ENCODE measurements at places on chromosomes 13 and 19.

DNA sequence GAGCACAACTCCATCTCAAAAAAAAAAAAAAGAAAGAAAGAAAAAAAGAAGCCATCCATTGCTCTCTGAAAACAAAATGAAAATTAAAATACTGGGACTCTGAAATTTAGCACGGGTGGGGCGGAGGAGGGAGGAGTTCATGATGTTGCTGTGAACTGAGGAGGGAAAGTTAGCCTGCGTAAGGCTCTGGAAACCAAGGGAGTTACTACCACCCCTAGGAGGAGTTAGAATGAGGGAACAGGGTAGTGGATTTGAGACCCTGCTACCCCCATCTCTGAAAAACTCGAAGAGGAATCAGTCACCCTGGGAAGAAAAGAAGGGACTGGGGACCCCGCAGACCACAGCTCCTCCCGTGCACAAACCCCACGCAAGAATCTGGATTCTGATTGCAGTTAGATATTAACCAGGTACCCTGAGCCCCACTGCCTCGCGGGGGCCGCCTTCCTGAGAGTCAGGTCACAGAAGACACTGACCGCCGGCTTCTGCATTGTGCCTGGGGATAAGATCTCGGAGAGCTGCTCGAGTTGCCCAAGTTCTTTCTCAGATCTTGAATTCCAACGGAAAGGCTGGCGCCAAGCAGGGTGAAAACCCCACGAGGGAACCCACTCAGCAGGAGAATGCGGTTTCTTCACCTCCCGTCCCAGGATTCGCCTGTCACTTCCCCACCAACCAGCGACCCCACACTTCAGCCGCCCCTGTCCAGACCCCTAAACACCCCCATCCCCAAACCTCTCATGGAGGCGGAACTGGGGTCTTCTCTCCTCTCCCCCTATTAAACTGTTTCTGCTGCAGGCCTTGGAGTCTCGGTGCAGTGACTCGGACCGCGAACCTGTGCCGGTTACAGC lies 870 bp downstream of the ZNF442 start:
- DNase-seq: no peak

DNA sequence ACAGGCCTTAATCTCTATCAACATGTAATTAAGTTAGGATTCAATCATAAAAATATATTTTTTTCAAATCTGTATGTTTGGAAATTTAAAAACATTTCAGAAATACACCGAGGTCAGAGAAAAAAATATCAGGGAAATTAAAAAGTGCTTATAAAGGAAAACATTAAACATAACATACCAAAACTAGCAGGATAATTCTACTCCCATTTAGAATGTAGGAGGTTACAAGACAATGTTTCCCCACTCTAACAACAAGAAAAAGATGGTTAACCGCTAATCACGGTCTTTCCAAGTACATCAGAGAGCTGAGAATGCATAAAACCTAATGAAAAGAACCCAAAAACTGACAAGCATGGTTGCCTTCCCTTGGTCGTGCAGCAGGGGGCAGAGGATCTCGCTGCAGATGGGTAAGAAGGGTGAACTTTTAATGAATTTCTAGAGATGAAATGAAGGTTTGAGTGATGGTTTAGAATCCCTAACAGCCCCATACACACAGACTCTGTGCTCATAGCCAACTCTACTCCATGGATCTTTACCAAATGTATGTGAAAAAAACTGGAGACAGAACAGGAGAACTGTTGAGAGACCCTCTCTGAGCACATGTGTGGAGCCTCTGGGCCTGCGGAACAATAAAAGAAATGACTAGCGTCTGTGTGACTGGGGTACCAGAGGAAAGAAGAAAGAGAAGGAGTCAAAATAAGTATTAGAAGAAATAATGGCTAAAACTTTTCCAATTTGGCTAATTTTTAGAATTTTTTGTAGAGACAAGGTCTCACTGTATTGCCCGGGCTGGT lies 51.3 kb upstream of the LSM14A start:
- DNase-seq: no peak

GRCh38 chr13:44347949-44348348 lies 25.7 kb upstream of the SERP2 start:
- no peak for DNase-seq

GRCh38 chr13:30796132-30796572 lies 60.8 kb downstream of the ALOX5AP start:
- no peak for DNase-seq

DNA sequence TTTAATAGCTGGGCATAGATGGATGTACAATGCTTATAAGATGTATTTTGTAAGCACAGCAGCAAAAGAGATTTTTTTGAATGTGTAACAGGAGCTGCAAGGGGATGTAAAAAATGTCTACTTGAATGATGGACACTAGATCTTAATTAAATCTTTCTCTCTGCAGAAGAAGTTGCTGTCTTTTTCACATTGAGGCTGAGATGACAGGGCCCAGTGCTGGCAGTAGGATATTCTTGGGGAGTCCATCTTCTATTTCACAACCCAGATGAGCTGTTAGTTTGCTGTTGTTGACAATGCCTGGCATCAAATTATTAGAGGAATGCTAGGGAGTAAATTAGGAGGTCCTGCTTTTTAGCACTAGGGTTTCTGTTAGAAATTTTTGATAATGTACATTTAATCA lies 698.7 kb downstream of the SLITRK5 start:
- no peak for DNase-seq

GRCh38 chr13:26019251-26019650 lies 32.6 kb downstream of the SHISA2 start:
- DNase-seq: no peak

GRCh38 chr19:29107831-29108230 lies 105.1 kb downstream of the UQCRFS1 start:
- DNase-seq: no peak

DNA sequence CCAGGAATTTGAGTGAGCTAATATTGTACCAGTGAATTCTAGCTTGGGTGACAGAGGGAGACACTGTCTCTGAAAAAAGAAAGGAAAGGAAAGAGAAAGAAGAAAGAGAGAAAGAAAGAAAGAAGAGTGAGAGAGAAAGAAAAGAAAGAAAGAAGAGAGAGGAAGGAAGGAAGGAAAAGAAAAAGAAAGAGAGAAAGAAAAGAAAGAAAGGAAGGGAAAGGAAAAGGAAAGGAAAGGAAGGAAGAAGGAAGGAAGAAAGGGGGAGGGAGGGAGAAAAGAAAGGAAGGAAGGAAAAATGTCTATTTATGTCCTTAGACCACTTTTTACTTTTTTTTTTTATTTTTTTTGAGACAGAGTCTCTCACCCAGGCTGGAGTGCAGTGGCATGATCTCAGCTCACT lies 5.4 kb upstream of the ZNF491 start:
- no peak for DNase-seq

DNA sequence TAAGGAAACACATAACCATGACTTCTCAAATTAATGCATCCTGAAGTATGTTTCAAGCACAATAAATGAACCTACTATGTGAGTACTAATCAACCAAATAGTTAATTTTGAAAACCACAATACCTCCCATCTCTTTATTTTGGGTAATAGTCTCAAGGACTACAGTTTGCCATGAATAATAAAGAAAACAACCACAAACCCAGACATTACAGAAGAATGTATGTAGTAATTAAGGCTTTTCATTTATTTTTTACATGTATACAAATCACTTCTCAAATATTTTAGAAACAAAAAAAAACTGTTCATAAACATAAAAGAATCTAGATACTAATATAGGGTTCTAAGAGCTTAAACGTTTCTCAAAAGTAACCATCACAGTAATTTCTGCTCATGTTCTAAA lies 6.8 kb downstream of the KATNAL1 start:
- DNase-seq: no peak

DNA sequence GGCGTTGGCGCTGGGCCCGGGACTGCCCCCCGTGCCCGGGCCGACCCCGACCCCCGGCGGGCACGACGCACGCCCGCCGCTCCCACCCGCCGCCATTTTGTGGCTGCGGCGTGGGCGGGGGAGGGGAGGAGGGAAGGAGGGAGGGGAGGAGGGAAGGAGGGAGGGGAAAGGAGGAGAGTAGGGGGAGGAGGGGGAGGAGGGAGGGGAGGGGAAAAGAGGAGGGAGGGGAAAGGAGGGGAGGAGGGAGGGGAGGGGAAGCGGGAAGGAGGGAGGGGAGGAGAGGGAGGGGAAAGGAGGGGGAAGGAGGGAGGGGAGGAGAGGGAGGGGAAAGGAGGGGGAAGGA lies at the start of gene BTBD2:
BTBD2 (minus strand) TSS at position 107 of the 343 bp plus-strand sequence; CDS start at position 96, 11 bp downstream.
- DNase-seq: peak; percentile 52

GRCh38 chr19:51015691-51016267 lies 3.7 kb downstream of the KLK10 start:
- no peak for DNase-seq

DNA sequence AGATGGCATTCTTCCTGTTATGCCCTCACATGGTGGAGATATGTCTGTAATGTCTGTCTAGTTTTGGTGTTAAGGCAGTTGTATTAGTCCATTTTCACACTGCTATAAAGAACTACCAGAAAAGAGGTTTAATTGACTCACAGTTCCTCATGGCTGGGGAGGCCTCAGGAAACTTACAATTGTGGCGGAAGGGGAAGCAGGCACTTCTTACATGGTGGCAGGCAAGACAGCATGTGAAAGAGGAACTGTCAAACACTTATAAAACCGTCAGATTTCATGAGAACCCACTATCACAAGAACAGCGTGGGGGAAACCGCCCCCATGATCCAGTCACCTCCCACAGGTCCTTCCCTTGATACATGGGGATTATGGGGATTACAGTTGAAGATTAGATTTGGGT lies 3.2 kb downstream of the ZNF441 start:
- no peak for DNase-seq

DNA sequence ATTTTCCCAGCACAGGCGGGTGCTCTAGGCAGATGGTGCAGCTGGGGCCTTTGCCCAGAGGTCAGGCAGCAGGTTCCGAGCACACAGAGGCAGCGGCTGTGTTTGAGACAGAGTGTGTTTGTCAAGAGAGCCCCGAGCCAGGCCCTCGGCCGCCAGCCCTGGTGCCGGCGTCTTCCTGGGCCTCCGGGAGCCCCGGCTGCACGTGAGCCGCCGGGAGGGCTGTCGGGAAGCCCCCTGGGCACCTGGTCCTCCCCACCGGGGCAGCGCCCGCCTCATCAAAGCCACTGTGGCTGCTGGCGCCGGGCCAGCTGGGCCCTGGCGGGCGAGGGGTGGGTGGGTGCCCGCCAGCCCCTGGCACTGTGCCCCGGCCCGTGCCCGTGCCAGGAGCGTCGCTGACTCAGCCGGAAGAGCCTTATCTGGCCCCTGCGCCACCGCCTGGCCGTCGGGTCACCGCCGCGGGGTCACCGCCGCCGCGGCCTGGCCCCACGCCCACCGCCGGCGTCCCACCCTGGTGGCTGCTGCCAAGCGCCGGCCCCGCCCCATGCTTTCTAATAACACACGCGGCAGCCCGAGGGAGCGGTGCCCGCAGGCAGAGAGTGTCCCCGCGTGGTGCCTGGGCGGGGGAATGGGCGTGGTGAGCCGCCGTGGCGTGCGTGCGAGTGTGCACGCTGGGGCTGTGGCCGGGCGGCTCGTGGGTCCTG lies 14.9 kb downstream of the ARID3A start:
- DNase-seq: no peak

- DNase-seq: no peak
Measured at GRCh38 chr19:55325172-55325571, at the start of gene TMEM150B. TMEM150B (minus strand) TSS chr19:55325341; CDS start chr19:55321036, 4,305 bp downstream.

GRCh38 chr13:85659493-85659892 lies 139.7 kb downstream of the SLITRK6 start:
- no peak for DNase-seq

GRCh38 chr19:5575590-5575989 lies 7.8 kb upstream of the TINCR start:
- DNase-seq: no peak

- DNase-seq: no peak
Measured at GRCh38 chr19:12527034-12527836, 24.0 kb downstream of the ZNF564 start.

- DNase-seq: no peak
Measured at GRCh38 chr19:51688671-51689571, 4.2 kb upstream of the SPACA6 start.
